Gastroesophageal sphincter (tissue), 4 donors: ENCODE measurements at places on chromosomes 5 and 9. TPM values are rescaled to one million over a fixed set of nuclear protein-coding genes. Genes with fewer than 3 reads are reported as not detected.

GRCh38 chr5:68873198-68873597 is 220.6 kb upstream of the SLC30A5 start:
- no peak for ATAC-seq

GRCh38 chr9:91465420-91465819 is 41.8 kb upstream of the NFIL3 start:
- no peak for ATAC-seq

- ATAC-seq: no peak
Observed at GRCh38 chr5:170614720-170615119, 110.9 kb downstream of the KCNIP1 start.

- peak; percentile 62 for ATAC-seq
Observed at GRCh38 chr9:70257991-70258691, 637 bp upstream of the SMC5 start.

- ATAC-seq: no peak
Observed at GRCh38 chr5:112948458-112948857, 26.4 kb upstream of the REEP5 start.

Gene EIF4EBP3
- 8.1 TPM for total RNA-seq

DNA sequence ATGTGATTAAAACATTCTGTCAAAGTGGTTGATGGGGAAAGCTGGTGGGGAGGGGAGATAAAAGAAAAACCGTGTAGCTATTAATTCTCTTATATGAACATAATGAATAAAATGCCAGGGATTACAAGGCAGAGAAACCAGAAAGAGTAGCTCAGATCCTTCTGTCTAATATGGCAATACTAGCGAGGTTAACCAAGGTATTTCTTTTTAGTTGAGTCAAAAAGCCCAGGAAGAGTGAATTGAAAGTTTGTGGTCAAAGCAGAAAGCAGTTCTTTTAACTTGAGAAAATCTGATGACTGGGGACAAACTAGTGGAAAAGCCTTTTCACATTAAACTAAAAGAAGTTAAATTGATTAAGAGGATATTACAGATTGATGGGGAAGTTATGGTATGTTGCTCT is 76.0 kb downstream of the ERBIN start:
- ATAC-seq: no peak

- ATAC-seq: no peak
Observed at GRCh38 chr9:115386963-115387770, 269.2 kb upstream of the TNC start.

DNA sequence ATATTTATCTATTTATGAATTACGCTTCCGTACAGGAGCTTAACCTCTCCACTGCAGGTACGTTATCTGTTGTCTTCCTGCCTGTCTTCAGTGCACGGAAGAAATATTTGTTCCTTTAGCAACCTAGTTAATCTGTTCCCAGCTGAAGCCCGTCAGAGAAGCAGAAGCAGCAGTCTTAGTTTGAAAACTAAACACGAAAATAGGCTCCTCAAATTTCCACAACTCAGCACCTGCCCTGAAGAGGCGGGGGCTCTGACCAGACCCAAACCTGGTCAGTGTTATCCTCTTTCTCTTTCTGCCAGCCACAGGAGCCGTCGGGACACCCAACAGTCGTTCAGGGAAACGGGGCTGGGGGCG is 462 bp downstream of the NUDCD2 start:
- peak; percentile 3 for ATAC-seq

DNA sequence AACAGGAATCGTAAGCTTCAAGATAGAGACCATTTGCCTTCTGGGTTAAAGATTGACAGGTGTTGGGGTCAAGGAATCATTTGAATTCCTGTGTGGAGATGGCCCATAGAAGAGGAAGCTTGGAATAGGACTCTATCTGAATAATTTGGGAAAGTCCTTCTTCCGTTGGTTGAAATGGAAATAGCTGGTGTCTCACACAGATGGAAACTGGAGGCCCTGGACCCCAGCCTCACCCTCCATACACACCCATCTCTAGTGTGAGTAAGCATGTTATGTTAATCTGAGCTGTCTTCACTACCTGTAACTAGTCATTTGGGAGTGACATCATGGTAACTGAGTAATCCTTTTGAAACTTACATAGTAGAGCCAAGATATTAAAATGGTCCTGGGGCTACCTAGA is 184.4 kb downstream of the CD180 start:
- no peak for ATAC-seq

DNA sequence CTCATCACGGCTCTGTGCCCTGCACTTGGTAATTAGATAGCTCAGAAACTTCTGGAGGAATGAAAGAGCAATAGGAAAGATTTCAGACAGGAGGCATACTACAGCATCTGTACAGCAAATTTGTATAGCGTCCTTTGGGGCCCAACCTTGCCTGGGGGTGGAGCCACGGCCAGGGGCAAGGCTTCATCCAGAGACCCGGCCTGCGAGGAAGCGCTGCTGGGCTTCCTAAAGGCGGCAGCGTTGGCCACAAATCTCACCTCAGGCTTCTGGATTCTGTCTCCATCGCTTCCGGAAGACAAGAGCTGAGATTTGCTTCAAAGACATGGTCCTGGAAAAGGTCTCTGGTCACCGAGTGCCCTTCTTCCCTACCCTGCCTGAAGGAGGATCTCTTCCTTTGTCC is 12.2 kb upstream of the SPATA31D1 start:
- ATAC-seq: no peak

Gene SOX30
- not detected for total RNA-seq

Gene FGF18
- 2.1 TPM for total RNA-seq

DNA sequence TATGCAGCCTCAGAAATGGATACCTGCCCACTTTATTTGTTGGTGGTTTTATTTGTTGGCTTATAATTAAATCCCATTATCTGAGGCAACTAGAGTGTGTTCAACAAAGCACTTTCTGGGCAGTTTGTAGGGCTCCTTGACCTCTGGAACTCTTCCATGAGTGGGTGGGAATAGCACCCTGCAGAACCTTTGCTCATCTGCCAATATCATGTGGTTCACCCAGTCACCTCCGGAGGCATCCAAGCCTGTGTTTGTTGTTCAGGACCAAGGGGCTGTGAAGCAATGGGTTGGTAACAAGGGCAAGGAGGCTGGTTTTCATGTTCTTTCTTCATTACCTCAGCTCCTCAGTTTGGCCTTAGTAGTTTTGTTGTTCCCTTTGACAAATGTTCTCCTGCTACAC is 314.0 kb downstream of the NDUFS4 start:
- no peak for ATAC-seq

DNA sequence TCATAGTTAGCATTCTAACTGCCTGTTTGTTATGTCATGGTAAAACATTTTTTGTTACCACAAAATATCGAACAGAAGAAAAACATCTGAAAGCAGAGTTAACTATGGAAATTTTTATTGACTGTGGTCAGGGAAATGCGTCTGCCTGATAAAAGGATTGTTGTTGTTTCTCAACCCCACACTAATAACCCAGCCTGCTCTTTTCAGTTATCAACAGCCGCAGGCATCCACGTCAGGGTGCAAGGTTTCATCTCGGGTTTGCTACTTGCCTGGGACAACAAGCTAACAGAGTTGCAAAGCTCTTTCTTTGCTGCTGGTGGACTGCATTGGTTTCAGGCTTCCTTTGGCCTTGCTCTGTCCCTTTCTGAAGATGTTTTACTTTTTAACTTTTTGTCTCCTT is 969.2 kb downstream of the CDH18 start:
- no peak for ATAC-seq

Gene TMEM203
- total RNA-seq: 36.1 TPM

Gene CBY3
- total RNA-seq: not detected

GRCh38 chr9:27732494-27732893 is 159.2 kb upstream of the C9orf72 start:
- ATAC-seq: no peak

Gene N4BP3
- 1.2 TPM for total RNA-seq

Gene GFI1B
- not detected for total RNA-seq

Gene OGN
- 12.9 TPM for total RNA-seq
